ENCODE measurements at places on chromosomes 5 and 9.

GRCh38 chr9:21682981-21683380 is 119.5 kb upstream of the MTAP start:
- no peak overlapping the region for H3K4me3 ChIP-seq
- no peak for DNase-seq
- H3K27ac ChIP-seq: peak overlapping the region; percentile 99
- H3K36me3 ChIP-seq: no peaks in the 10 kb centered on the region
- no peaks in the 10 kb centered on the region for H3K27me3 ChIP-seq

GRCh38 chr5:33321026-33321425 is 119.7 kb upstream of the TARS1 start:
- peak overlapping the region; percentile 79 for H3K27ac ChIP-seq
- H3K4me1 ChIP-seq: peaks cover 32% of the 10 kb centered on the region
- no peaks in the 10 kb centered on the region for H3K27me3 ChIP-seq
- DNase-seq: peak; percentile 71

GRCh38 chr5:2514484-2514883 is 237.0 kb downstream of the IRX2 start:
- no peak overlapping the region for H3K27ac ChIP-seq
- no peak overlapping the region for H3K4me3 ChIP-seq
- H3K36me3 ChIP-seq: no peaks in the 10 kb centered on the region
- no peak for DNase-seq
- H3K4me1 ChIP-seq: no peaks in the 10 kb centered on the region

DNA sequence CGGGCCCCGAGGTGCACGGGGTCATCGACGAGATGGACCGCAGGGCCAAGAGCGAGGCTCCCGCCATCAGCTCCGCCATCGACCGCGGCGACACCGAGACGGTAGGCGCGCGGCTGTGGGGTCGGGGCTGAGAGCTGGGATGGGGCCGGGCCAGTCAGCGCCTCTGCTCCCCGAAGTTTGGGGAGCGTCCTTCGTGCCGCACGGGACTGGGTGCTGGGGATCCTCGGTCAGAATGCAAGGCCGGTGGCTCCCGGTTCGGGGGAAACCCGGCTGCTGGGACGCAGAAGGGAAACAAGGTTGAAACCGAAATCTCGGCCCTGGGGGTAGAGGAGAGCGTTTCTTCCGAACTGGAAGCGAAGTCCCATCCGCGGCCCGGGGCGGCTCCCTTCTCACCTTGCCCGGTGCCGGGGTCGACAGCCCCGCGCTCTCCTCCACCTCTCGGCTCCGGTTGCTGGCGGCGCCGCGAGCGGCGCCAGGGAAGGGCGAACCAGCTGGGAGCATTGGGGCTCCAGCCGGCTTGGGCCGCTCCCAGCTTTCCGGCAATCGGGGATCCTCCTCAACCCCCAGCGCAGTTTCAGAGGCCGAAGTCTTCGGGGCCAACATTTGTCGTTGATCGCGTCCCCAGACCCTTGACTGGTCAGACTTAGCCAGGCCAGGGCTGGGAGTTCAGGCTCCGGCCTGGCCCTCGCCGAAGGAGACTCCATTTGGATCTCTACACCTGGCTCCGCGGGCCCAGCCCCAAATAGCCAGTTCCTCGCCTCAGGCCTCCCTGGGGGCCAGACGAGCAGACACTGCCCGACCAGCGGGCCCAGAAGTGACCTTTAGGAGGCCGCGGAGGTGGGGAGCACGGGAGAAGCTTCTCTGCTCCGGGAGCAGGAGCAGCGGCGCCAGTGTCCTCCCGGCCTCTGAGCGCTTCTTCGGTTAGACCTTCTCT is 1.1 kb downstream of the LHX2 start:
- DNase-seq: no peak
- H3K27ac ChIP-seq: no peak overlapping the region
- H3K27me3 ChIP-seq: peaks cover 97% of the 10 kb centered on the region
- H3K36me3 ChIP-seq: no peaks in the 10 kb centered on the region
- no peak overlapping the region for H3K4me3 ChIP-seq
- H3K4me1 ChIP-seq: no peaks in the 10 kb centered on the region

DNA sequence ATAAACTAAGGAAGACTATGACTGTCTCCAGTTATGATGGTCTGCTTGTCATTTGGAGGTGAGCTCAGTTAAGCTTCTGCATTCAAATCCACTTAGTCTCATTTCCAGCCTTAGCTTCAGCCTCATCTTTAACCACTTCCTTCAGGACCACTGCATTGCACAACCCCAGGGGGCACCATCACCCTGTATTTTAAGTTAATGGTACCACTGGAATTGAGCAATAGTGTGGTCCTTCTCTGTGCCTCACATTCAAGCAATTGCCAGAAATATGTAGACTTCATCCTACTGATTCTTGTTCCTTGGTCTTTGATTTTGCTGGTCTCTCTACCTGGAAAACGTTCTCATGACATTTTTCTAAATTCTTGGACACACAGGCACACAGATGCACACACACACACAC is 131.5 kb upstream of the PTPN3 start:
- H3K4me1 ChIP-seq: no peaks in the 10 kb centered on the region
- H3K36me3 ChIP-seq: no peaks in the 10 kb centered on the region
- no peak overlapping the region for H3K27ac ChIP-seq

- H3K27ac ChIP-seq: no peak overlapping the region
- H3K4me3 ChIP-seq: no peak overlapping the region
- no peaks in the 10 kb centered on the region for H3K4me1 ChIP-seq
- no peak for DNase-seq
- H3K27me3 ChIP-seq: no peaks in the 10 kb centered on the region
Measured at GRCh38 chr5:112635276-112635675, 102.4 kb upstream of the APC start.

DNA sequence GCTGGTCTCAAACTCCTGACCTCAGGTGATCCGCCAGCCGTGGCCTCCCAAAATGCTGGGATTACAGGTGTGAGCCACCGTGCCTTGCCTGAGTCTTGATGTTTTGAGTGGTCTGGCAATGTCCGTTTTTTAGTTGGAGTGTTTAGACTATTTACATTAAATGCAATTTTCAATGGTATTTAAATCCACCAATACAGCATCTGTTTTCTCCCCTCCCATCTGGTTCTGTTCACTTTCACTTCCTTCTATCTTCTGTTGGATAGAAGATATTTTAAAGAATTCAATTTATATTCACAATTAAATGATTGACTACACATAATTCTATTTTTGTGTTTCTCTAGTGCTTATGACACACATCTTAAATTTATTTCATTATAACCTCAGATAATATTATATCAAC is 26.0 kb upstream of the PCAT7 start:
- H3K36me3 ChIP-seq: no peaks in the 10 kb centered on the region
- no peaks in the 10 kb centered on the region for H3K4me1 ChIP-seq
- no peak overlapping the region for H3K4me3 ChIP-seq

- DNase-seq: no peak
- peaks cover 15% of the 10 kb centered on the region for H3K36me3 ChIP-seq
- no peak overlapping the region for H3K4me3 ChIP-seq
- no peak overlapping the region for H3K27ac ChIP-seq
- H3K27me3 ChIP-seq: no peaks in the 10 kb centered on the region
- no peaks in the 10 kb centered on the region for H3K4me1 ChIP-seq
Measured at GRCh38 chr9:132931178-132931735, 13.2 kb downstream of the TSC1 start.

- H3K4me3 ChIP-seq: no peak overlapping the region
- no peak overlapping the region for H3K27ac ChIP-seq
- no peaks in the 10 kb centered on the region for H3K27me3 ChIP-seq
- no peak for DNase-seq
Measured at GRCh38 chr5:125100951-125101350, 354.5 kb upstream of the ZNF608 start.

DNA sequence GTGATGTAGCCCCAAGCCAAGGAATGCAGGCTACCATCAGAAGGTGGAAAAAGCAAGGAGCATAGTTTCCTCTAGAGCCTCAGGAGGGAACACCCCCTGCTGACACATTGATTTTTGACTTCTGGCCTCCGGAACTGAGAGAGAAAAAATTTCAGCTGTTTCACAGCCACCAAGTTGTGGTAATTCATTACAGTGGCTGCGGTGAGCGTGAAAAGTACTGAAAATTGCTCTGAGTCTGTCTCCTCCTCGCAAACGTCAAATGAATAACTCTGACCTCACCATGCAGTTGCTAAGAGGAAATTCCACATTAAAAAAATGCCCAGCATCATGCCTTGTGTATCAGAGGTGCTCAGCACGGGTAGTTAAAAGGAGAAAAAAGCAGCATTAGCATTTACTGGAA is 277.9 kb upstream of the MSX2 start:
- no peak overlapping the region for H3K27ac ChIP-seq
- H3K4me3 ChIP-seq: no peak overlapping the region
- H3K4me1 ChIP-seq: no peaks in the 10 kb centered on the region
- no peaks in the 10 kb centered on the region for H3K36me3 ChIP-seq

GRCh38 chr5:32173267-32174010 is 680 bp downstream of the GOLPH3 start:
- H3K27ac ChIP-seq: peak overlapping the region; percentile 85
- peaks cover 21% of the 10 kb centered on the region for H3K4me1 ChIP-seq
- H3K27me3 ChIP-seq: no peaks in the 10 kb centered on the region
- H3K4me3 ChIP-seq: peak overlapping the region; percentile 87
- H3K36me3 ChIP-seq: peaks cover 45% of the 10 kb centered on the region

- DNase-seq: no peak
- no peaks in the 10 kb centered on the region for H3K27me3 ChIP-seq
- no peak overlapping the region for H3K4me3 ChIP-seq
- H3K27ac ChIP-seq: no peak overlapping the region
- H3K4me1 ChIP-seq: no peaks in the 10 kb centered on the region
Measured at GRCh38 chr9:112439825-112440224, 46.8 kb upstream of the KIAA1958 start.

- H3K27me3 ChIP-seq: peaks cover 19% of the 10 kb centered on the region
- H3K36me3 ChIP-seq: no peaks in the 10 kb centered on the region
- H3K4me1 ChIP-seq: no peaks in the 10 kb centered on the region
- DNase-seq: no peak
Measured at GRCh38 chr9:132451276-132451675, 41.3 kb downstream of the CFAP77 start.

All from RWPE2 (cell line).